Activated CD8-positive, alpha-beta memory T cell treated with anti-CD3 and anti-CD28 coated beads for 36 hours (primary cell): ENCODE measurements at places on chromosomes 11 and 22. TPM values are rescaled to one million over a fixed set of nuclear protein-coding genes. Genes with fewer than 3 reads are reported as not detected.

The MMP8 gene
- total RNA-seq = not detected

The OPCML gene
- total RNA-seq = not detected

The OR5J2 gene
- total RNA-seq = not detected

The PHOX2A gene
- not detected for total RNA-seq

The RDX gene
- total RNA-seq = 55.4 TPM
